Pericardium fibroblast (primary cell): ENCODE measurements at places on chromosomes 7 and 10. TPM values are rescaled to one million over a fixed set of nuclear protein-coding genes. Genes with fewer than 3 reads are reported as not detected.

OPALIN gene
- total RNA-seq: not detected in 2 replicates

SPDYE11 gene
- not detected in 2 replicates for total RNA-seq

MACROH2A2 gene
- 14.5 and 14.9 TPM in 2 replicates for total RNA-seq

AKR1C3 gene
- 12.3 and 18.4 TPM in 2 replicates for total RNA-seq

ALDH18A1 gene
- 55.8 and 96.6 TPM in 2 replicates for total RNA-seq

INSYN2A gene
- under 0.01 TPM in 2 replicates for total RNA-seq

HMX2 gene
- total RNA-seq: not detected in 2 replicates

TUBAL3 gene
- not detected in 2 replicates for total RNA-seq

TBXAS1 gene
- total RNA-seq: 4.9 and 6.1 TPM in 2 replicates

ZPBP gene
- total RNA-seq: not detected in 2 replicates

SRRM3 gene
- 2.0 and 2.7 TPM in 2 replicates for total RNA-seq

FAM237B gene
- not detected in 2 replicates for total RNA-seq
